ENCODE measurements at places on chromosomes 3 and 15.

DNA sequence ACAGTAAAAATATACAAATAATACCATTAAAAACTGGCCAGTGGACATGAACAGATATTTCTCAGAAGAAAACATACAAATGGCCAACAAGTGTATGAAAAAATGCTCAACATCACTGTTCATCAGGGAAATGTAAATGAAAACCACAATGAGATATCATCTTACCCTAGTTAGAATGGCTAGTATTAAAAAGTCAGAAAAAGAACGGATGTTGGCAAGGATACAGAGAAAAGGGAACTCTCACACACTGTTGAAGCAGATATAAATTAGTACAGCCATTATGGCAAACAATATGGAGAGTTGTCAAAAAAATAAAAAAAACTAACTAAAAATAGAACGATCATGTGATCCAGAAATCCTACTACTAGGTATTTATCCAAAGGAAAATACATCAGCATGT lies 222.7 kb upstream of the NAALADL2 start:
- no peak for DNase-seq

DNA sequence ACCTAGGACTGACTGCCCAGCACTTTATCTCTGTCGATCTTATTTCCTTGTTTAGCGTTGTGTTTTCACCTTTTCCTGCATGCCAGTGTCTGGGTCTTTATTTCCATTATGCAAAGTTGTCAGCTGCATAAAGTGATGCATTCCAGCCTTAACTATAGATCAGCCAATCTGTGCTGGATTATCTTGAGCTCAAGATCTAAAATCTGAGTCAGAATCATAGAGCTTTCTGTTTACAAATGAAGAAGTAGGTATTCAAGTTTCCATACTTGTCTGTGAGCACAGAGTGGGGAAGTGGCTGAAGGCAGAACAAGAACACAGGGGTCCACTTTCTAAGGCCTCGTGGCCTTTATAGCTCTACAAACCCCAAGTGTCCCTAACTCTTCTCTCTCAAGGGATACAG lies 82.4 kb upstream of the PLCL2 start:
- DNase-seq = no peak

GRCh38 chr3:172221547-172221946 lies 182.2 kb downstream of the FNDC3B start:
- DNase-seq = no peak

GRCh38 chr3:65277798-65278197 lies 590.0 kb upstream of the ADAMTS9 start:
- no peak for DNase-seq

GRCh38 chr3:144237351-144237750 lies 265.7 kb downstream of the DIPK2A start:
- DNase-seq = no peak

- no peak for DNase-seq
Measured at GRCh38 chr3:158810823-158811724, 9.2 kb downstream of the MFSD1 start.

DNA sequence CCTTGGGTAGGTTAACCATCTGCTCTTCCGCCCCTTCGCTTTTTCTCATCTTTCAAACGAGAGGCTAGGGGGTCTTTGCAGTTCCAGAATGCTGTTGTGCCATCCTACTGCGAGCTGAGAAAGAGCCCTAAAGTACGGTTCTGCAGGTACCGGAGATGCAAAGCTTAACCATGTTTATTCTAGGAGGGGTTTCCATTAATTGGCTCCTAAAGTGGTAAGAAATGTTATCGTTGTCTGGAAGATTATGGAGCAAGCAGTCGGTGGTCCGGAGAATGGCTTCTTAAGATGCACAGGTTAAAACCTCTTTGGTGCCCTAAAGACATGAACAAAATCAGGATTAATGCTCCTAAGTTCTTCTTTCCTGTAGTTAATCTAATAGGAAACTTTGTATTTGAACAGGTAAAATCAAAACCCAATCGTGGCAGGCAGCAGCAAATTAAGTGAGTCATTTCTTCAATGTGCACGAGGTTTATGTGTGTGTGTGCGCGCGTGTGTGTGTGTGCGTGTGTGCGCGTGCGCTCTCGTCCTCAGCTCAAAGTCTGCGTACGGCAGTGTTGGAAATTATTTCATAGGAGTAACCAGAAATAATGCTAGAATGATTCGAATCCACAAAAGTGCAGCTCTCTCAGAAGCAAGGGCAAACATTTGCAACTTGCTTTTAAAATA lies 772 bp downstream of the FAM81A start:
- DNase-seq = no peak

DNA sequence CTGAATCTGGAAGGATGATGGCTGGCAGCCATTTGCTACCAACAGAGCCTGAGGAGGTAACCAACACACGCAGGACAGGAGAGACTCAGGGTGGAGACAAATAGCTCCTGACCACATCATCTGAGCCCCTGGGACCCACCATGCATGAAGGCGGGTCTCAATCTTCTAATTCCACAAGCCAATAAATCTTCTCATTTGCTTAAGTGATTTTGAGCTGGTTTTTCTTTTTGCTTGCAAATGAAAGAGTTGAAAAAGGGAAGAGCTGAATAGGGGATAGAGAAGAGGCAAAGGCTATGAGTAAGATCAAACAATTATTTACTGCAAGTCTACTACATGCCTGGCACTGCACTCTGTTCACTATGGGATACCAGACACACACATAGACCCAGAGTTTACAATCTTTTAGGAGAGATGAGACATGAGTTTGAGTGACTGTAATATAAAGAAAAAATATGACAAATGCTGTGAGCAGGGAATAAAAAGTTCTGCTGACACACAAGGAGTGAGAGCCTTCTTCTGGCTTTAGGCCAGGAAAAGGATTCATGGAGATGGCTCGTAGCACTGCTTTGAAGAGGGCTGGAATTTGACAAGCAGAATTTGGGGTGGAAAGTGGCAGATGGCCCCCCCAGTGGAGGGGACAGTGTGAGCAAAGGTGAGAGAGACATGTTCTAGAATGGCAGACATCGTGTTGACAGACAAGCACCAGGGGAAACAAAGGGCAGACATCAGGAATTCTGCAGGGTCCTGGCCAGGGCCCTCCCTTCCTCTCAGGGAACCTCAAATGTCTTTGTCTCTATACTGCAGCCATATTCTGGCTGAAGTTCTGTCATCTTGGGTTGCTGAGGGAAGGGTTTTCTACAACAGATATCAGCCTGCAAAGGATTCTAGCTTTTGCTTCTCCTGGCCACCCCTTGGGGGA lies 69.8 kb upstream of the WNT5A start:
- DNase-seq = no peak

- DNase-seq = peak; percentile 5
Measured at GRCh38 chr3:30199096-30199759, 407.2 kb upstream of the TGFBR2 start.

DNA sequence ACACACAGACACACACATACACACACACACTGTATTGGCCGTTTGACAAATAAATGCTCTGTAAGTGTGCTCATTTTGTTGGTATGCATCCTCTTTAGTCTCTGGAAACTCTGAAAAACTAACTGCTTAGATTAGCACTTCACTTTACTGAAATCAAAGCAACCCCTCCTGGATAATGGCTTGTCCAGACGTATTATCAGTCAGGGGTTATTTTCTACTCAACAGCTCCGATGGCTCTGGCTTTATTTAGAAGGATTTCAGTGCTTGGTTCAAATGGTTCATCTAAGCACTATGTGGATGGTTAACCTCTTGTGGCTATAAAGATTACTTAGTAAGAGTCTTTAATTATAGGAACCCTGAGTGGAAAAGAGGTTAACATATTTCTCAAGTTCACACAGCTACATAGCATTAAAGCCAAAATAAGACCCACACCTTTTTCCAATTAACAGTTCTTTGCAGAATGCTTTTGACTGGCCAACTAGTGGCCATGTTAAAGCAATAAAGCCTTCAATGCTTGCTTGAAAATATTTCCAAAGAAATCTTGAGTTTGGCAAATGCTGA lies 516.1 kb upstream of the NAALADL2 start:
- DNase-seq = no peak

DNA sequence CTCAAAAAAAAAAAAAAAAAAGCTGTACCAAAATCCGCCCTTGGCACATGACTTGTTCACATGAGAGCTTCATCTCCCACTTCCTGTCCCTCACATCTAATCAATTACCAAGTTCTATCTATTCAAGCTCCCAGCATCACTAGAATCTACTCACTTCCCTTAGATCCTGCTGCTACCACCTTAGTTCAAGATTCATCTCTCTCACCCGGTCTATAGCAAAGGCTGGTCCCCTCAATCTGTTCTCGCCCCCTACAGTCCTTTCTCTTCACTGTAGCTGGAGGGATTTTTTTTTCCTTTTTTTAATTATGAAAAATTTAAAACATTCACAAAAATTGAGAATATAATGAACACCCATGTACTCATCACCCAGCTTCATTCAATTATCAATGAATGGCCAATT lies 16.7 kb upstream of the GPR160 start:
- DNase-seq = no peak

All from activated gamma-delta T cell (primary cell).